ENCODE measurements at places on chromosomes 5 and 9. TPM values are rescaled to one million over a fixed set of nuclear protein-coding genes. Genes with fewer than 3 reads are reported as not detected.

The ZBTB43 gene
- 13.5 TPM for total RNA-seq

The PCDHGA5 gene
- total RNA-seq, result 1.8 TPM

The NIM1K gene
- total RNA-seq, result 0.98 TPM

The ARL10 gene
- 17.8 TPM for total RNA-seq

The PPIC gene
- 8.8 TPM for total RNA-seq

The GKAP1 gene
- 6.0 TPM for total RNA-seq

All from spleen (tissue), 13 donors.